ENCODE measurements at places on chromosomes 6 and 20.

DNA sequence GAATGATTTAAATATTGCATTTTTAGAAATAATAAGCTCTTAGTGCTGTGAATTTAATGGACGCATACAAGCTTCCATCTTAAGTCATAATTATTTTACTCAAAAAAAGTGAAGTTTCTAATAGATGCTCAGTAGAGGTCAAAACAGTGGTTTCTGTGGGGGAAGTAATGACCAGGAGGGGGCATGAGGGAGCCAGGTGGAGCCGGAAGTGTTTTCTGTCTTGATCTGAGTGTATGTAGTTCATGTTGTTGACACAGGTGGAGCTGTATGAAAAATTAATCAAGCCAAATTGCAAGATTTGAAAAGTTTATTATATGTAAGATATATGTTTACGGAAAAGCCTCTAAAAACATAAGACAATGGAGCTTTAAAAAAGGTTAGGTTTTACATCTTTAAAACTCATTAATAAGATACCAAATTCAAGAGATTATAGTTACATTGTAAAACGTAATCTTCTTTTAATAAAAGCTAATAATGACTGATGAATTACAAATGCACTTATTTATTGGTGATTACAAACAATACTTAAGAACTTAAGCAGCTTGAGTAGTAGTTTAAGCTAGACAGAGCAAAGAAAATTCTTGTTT lies 68.0 kb downstream of the PLAGL1 start:
- DNase-seq = peak; percentile 56

DNA sequence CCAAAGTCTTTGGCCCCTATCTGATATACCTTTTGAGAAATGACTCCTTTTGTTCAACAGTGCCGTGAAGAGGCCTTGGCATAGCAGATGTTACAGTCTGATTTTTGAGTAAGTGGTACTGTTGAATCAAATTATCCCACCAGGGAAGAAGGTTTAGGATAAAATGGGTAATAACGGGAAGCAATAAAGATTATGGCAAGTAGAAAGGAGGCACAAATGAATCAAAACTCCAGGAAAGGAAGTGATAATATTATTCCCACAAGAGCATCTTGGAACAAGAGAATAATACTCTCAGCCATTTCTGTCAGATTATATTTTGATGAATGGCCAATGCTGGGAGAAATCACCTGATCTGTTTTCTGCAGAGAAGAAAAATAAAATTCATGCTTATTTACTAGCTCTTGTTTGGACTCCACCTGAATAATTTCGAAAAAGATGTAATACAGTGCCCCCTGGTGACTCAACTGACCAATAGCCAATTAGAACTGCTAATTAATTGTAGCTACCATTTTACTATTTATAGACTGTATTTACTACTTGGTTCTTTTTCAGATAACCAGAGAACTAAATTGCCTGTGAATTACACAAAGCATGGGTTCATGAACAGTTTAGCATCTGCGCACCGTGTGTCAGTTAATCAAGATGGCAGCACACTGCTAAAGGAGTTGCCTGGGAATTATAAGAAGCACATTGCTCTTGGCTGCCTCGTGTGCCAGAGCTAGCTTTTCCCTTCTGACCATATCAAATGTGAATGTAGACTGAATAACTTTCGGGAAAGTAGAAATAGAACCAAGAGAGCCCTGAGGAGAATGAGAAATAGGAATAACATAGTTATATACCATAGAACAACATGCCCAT lies 78.5 kb upstream of the TRDN start:
- peak; percentile 50 for DNase-seq

GRCh38 chr6:127298475-127298874 lies 31.8 kb downstream of the RNF146 start:
- no peak for DNase-seq

DNA sequence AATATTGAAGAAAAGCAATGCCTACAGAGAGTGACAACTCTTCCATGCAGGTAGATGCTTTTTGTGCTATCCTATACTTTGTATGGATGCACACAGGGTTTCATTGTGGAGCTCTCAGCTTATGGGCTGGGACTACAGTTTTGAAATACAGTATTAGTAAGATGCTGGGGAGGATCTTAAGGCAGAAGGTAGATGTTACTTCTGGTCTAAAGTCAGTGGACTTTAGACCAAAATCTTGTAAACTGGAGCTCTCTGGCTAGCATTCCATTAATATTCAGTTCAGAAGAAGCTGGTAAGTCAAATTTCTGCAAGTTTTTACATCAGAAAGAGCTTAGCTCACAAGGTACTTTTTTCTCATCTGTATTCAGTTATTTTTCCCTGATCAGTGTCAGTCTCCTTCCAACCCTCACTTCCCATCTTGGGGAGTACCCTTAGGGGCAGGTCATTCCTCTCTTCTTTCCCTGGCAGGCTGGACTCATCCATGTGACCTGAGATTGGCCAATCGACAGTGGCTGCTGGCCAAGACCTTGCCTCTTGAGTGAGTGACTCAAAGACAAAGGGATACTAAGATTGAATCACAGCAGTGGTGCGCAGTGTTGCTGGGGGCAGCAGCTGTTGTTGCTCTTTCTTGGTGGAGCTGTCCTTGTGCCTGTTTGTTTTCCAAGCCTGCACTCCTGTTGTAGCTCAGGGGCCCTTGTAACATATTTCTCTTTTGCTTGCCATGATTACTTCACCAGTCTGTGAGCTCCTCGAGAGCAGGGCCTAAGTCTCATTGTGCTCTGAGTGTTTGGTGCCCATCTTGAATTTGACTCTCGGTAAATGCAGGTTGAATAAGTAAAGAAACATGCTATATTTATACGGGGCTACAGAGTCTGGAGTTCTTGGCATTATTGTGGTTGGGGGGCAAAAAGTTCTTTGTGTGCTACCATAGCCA lies 2.8 kb upstream of the PHF20 start:
- peak; percentile 99 for DNase-seq

GRCh38 chr6:149934249-149935156 lies 7.3 kb upstream of the ULBP2 start:
- DNase-seq = peak; percentile 78

GRCh38 chr6:124873066-124873410 lies 89.2 kb upstream of the RNF217 start:
- DNase-seq = no peak

GRCh38 chr6:108841377-108841855 lies 6.8 kb upstream of the ARMC2 start:
- DNase-seq = no peak

DNA sequence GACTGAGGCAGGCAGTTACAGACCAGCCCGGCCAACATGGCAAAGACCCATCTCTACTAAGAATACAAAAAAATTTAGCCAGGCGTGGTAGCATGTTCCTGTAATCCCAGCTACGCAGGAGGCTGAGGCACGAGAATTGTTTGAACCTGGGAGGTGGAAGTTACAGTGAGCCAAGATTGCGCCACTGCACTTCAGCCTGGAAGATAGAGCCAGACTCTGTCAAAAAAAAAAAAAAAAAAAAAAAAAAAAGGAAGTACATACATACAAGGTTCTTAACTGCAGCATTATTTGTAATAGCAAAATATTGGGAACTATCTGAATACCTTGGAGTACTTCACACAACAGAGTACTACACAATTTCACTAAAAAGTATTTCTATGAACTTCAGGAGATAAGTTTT lies 183.5 kb upstream of the OLIG3 start:
- DNase-seq = no peak

GRCh38 chr6:132872923-132873322 lies 58.6 kb downstream of the RPS12 start:
- DNase-seq = no peak

DNA sequence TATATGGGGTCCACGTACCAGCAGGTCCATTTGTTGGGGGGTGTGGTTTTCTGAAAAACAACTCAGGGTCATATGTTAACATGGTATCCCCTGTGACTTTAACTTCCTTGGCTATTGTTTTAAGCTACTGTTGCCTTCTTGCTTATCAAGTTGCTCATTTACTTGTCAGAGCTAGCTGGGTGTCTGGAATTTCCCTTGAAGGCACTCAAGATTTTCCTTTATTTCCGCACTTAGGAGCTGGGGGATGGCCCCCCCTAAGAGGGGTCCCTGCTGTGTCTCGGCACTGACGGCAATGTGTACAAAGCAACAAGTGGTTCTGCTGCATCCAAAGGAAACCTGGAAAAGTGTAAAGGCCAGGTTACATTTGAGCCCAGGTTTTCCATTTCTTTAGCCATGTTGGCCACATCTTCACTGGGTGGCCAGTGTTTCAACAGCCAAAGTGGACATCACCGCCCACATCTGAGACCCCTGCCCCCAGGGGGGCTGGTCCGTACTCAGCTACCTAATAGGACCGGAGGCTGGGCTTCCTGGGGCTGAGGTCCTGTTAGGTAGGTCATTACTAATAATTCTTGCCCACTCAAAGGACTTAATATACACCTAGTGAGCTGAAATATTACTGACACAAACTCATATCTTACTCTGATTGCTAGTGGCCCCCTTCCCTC lies 24.8 kb upstream of the SYNDIG1 start:
- DNase-seq = no peak
